ENCODE measurements at places on chromosomes 1 and 21.

- H3K27me3 ChIP-seq = no peaks in the 10 kb centered on the region
- no peak overlapping the region for H3K4me3 ChIP-seq
- no peak for DNase-seq
Observed at GRCh38 chr1:93001893-93002292, 40.6 kb upstream of the DIPK1A start.

- no peaks in the 10 kb centered on the region for H3K36me3 ChIP-seq
- H3K27ac ChIP-seq = no peak overlapping the region
- H3K4me3 ChIP-seq = no peak overlapping the region
Observed at GRCh38 chr1:107132780-107133179, 8.1 kb upstream of the NTNG1 start.

- no peak overlapping the region for H3K27ac ChIP-seq
- H3K27me3 ChIP-seq = no peaks in the 10 kb centered on the region
- H3K4me1 ChIP-seq = no peaks in the 10 kb centered on the region
- H3K4me3 ChIP-seq = no peak overlapping the region
- H3K36me3 ChIP-seq = peaks cover 27% of the 10 kb centered on the region
Observed at GRCh38 chr1:219988387-219988786, 57.9 kb downstream of the EPRS1 start.

GRCh38 chr1:30368651-30369240, 354.6 kb downstream of the MATN1 start:
- no peaks in the 10 kb centered on the region for H3K36me3 ChIP-seq
- no peak overlapping the region for H3K4me3 ChIP-seq
- H3K27me3 ChIP-seq = no peaks in the 10 kb centered on the region
- H3K4me1 ChIP-seq = no peaks in the 10 kb centered on the region

GRCh38 chr1:84171481-84171880, 27.4 kb downstream of the PRKACB start:
- no peaks in the 10 kb centered on the region for H3K27me3 ChIP-seq
- no peaks in the 10 kb centered on the region for H3K36me3 ChIP-seq
- DNase-seq = no peak
- H3K4me3 ChIP-seq = no peak overlapping the region
- no peak overlapping the region for H3K27ac ChIP-seq
- H3K4me1 ChIP-seq = no peaks in the 10 kb centered on the region

Data from upper lobe of left lung (tissue), 6 donors.